CD4-positive, alpha-beta T cell treated with Interleukin-17A for 4 hours (primary cell): ENCODE measurements at places on chromosomes 2 and 18.

- no peak for DNase-seq
These were observed 204.1 kb downstream of the CTIF start for GRCh38 chr18:48742706-48743475.

- DNase-seq: no peak
These were observed 214.5 kb downstream of the MCFD2 start for GRCh38 chr2:46701152-46701551.

DNA sequence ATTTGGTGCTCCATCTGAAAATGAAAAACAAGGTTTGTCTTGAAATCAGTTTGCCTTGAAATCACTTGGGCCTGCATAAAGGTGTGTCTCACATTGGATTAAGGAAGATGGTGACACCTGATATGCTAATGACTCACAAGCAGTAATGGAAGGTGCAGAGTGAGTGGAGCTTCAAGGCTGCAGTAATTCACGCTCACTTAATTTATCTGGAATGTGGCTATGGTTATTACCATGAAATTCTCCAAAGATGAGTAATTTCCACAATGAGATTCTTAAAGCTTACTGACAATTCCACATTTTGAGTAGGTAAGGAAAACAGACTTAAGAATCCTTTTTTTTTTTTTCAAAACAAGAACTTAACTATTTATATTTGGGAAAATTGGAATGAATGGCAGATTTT is 156.8 kb downstream of the PAX3 start:
- DNase-seq: no peak

DNA sequence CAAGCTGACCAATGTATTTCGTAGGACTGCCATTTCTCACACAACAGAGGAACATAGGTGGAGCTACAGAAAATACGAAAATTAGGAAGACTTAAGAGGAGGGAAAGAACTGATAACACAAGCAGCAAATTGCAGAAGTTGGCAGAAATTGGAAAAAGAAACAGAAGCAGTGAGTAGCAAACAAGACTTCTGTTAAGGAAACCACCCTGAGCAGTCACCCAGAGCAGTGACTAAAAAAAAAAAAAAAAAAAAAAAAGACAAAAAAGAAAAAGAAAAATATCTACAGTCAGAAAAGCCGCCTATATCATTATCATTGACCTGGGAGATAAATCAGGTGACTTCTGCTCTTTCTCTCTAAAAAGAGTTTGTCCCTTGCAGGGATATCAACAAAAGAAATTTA is 21.4 kb downstream of the STK17B start:
- no peak for DNase-seq

GRCh38 chr2:112889976-112890375 is 21.0 kb upstream of the IL37 start:
- DNase-seq: no peak

GRCh38 chr2:152453129-152453911 is 118.3 kb downstream of the FMNL2 start:
- no peak for DNase-seq
